Inflammatory macrophage (primary cell): ENCODE measurements at places on chromosomes 3 and 15.

DNA sequence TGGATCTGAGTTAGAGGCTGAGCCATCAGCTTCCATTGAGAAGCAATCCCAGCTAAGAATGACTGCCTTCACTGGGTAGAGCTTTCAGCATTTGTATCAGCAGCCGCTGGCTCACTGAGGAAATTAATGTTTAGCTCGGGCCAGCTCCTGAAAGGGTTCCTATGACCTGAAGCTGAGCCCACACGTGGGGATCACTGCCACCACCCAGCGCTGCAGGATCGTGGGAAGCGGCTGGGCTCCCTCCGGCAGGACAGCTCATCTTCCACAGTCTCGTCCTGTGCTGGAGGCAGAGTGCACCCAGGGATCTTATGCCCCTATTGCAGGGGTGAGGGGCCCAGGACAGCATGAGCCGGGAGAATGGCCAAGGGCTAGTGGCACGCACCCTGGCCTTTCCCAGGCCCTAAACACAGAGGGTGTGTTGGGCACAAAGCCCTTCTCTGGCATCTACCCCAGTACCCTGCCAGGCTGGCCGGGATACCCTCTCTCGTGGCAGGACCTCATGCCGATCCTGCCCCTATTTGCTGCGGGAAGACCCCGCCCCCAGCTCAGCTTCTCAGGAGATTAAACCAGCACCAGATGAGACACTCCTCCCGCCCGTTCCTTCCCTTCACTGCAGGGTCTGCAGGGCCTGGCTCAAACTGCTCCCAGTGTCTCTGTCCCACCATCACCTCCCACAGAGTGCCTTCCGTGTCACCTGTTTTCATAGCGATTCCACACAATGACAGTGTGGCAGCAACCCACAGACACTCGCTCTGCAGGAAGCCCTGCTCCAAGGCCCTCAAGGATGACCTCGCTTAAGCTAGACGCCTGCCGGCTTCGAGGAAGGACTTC lies 28.5 kb downstream of the KLHL25 start:
- no peak for DNase-seq

DNA sequence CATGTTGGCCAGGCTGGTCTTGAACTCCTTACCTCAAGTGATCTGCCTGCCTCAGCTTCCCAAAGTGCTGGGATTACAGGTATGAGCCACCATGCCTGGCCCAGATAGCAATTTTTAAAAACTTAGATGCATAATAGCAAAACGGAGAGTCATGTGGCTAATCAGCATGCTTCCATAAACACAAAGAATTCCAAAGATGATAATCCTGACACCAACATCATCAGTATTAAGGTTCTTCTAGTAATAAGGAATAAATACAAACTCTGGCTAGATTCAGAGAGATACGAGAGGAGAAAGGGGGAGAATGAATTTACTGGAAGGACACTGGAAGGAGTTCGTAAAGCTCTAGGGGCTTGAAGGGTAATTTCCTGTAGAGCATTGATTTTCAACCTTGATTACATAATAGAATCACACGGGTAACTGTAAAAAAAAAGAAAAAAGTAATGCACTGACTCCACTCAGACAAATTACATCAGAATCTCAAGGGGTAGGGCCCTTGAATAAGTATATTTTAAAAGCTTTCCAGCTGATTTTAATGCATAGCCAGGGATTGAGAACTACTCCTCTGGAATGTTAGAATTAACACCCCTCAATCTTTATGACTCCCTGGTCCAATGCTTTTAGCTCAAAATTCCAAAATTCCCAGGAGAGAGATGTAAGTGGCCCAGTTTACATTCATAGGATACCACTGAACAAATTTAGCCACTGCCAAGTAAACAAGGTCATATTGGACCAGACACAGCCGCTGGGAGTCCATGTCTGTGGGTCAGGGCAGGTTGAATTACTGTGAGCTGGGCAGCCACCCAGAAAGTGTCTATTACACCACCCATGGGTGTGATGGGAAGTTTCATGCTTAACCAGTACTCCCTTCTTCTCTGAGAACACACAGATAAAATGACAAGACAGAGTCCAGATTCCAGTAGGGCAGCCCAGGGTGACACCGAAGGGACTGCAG lies 243.9 kb downstream of the TBL1XR1 start:
- no peak for DNase-seq

DNA sequence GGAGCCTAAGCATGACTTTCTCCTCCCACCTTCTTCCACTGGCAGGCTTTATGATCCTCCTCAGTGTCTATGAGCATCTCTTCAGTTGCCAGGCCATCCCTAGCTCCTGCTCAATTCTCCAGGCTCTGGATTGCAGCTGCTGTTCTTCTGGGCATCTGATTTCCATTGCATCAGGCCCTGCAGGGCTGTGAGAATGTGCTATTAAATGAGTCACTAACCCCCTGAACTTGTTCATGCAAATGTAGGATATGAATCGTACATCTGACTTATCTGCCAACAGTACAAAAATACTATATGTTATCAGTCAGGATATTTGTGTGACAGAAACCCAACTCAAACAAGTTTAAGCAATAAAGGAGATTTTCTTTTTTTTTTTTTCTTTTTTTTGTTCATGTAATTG lies 11.9 kb downstream of the GPR176 start:
- no peak for DNase-seq

- DNase-seq: peak; percentile 25
Observed at GRCh38 chr15:69973102-69973714, 124.5 kb downstream of the TLE3 start.

DNA sequence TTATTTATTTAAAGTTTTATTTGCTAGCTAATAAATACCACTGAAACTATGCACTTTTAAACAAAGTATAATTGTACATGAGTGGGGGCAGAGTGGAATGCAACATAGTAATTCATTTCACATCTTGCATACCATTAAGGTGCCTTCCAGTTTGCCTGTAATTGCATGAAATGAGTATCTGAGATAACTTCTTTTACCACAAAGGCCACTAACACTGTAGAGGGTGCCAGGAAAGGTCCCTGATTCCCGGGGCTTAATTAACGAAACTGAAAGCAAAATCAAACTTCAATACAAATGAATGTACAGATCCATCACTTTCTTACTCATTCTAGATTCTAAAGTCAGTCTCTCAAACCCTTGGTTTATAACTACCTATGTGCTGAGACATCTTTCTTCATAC lies 2.1 kb downstream of the CD47 start:
- DNase-seq: peak; percentile 19

DNA sequence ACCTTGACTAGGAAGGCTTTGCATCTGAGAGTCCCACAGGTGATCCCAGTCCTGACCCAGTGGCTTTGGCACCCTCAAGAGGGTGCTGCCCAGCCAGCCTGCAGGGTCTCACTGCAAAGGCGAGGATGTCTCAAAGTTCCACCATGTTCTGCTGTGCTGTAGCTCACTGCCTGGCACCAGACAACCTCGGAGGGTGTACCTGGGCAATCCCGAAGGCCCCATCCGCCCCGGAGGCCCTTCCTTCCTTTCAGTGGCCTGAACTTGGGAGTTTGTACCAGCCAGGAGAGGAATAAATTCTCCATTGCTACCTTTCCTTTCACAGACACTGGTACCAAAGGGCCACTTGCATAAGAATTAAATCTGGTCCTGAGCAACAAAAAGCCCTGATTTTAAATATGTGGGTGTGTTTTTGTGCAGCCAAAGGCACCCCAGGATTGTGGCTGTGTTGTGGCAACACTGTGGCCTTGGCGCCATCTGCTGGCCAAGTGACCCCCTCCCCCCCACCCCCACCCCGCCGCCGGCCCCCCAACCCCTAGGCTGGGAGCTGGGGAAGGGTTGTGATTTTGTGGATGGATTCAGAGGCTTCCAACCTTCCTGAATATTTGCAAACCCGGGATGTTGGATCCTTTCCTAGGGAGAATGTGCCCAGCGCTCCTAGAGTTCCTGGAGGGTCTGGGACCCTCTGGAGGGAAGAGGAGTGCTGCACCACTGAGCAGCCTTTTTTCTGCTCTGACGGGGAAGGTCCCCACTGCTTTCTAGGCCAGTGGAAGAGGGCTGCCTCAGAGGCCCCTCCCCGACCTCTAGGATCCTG lies 9.7 kb upstream of the PTPN23 start:
- peak; percentile 18 for DNase-seq
